ENCODE measurements at places on chromosomes 6 and 20.

DNA sequence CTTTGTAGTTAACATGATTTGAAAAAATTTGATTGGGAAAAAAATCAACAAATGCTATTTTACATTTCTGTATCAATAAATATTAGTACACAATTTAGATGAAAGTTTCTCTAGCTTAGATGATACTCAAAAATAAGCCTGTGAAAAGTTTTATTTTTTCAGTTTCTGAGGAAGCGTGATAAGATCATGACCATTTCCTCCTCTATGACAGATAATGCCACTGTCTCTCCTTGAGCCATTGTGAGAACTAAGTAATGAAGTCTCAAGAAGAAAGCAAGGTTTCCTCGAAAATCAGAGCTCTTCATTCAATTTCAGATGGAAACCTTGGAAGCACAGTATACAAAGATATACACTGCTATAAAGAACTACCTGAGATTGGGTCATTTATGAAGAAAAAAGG, 395.0 kb downstream of the HDGFL1 start:
- H3K4me3 ChIP-seq = no peak overlapping the region
- H3K27me3 ChIP-seq = no peaks in the 10 kb centered on the region
- no peaks in the 10 kb centered on the region for H3K36me3 ChIP-seq
- H3K27ac ChIP-seq = no peak overlapping the region

DNA sequence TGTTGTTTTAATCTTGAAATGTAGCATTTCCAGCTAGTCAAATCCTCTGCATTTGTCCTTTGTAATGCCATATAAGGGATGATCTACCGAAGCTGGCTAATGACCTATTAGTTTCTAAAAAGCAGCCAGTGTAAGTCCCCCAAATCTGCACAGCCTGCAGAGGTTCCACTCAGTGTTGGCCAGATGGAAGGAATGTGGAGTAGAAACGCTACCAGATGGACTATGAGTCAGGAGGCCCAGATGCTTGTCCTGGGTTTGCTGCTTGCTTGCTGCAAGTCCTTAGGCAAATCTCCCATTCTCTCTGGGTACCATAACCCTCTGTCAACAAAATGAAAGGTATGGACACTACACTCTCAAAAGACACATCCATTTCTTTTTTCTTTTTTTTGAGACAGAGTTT, 149.8 kb downstream of the BTBD9 start:
- no peaks in the 10 kb centered on the region for H3K27me3 ChIP-seq
- H3K36me3 ChIP-seq = no peaks in the 10 kb centered on the region
- no peak overlapping the region for H3K27ac ChIP-seq
- H3K4me3 ChIP-seq = no peak overlapping the region

DNA sequence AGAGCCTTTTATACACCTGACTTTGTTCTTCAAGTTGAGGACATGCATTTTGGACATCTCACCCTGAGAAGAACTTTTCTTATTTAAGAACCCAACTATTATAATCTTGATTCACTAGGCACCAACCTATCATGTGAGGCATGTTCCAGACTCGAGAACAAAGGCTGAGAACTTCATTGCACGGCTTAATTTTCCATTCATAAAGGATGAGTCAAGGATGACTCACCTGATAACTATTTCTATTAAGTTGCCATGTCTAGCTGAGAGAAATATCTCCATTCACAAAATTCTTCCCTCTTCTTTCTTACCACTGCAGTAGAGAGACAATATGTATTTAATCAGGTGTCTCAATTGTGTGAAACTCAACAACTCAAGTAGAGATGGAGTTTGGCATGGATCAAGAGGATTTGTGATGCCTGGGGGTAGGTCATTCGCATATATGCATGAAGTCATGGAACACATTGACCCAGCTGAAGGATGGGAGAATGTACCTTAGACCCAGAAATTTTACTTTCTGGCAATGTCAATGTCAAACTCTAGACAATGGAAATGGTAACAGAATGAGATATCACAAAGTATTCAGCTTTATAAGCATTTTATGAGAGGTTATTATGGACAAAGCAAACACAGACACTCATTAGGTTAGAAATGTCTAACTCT, 208.7 kb upstream of the PRND start:
- DNase-seq = no peak
- H3K4me1 ChIP-seq = no peaks in the 10 kb centered on the region
- H3K27ac ChIP-seq = no peak overlapping the region
- no peaks in the 10 kb centered on the region for H3K36me3 ChIP-seq
- no peaks in the 10 kb centered on the region for H3K27me3 ChIP-seq

DNA sequence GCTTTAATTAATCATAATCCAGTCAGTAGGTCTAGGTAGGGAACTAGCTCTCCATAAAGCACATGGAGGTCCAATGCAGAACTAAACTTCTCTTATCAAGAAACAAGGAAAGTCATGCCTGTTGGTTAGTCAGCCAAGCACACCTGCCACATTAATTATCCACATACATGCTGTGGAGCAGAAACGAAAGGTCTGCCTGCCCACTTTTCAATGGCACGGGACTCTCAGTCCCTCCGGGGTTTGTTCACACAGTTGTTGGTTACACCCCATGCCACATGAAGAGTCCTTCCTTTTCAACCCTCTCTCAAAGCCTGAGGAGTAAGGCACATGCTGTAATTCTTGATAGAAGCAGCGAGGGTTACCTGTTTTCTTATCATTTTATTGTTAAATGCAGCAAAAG, 1096.4 kb upstream of the MAP3K7 start:
- no peak overlapping the region for H3K27ac ChIP-seq
- DNase-seq = no peak
- no peaks in the 10 kb centered on the region for H3K4me1 ChIP-seq
- no peaks in the 10 kb centered on the region for H3K27me3 ChIP-seq
- H3K4me3 ChIP-seq = no peak overlapping the region
- no peaks in the 10 kb centered on the region for H3K36me3 ChIP-seq

GRCh38 chr6:126824226-126824625, 294.2 kb upstream of the RSPO3 start:
- H3K4me3 ChIP-seq = no peak overlapping the region
- no peaks in the 10 kb centered on the region for H3K4me1 ChIP-seq
- no peak for DNase-seq
- no peaks in the 10 kb centered on the region for H3K36me3 ChIP-seq
- no peak overlapping the region for H3K27ac ChIP-seq

GRCh38 chr6:165665384-165665672, 2.3 kb upstream of the PDE10A start:
- no peak overlapping the region for H3K4me3 ChIP-seq
- H3K36me3 ChIP-seq = no peaks in the 10 kb centered on the region
- no peak overlapping the region for H3K27ac ChIP-seq

- H3K4me3 ChIP-seq = no peak overlapping the region
- H3K27me3 ChIP-seq = no peaks in the 10 kb centered on the region
- no peak for DNase-seq
- peaks cover 64% of the 10 kb centered on the region for H3K36me3 ChIP-seq
These were observed 77.0 kb downstream of the TAF4 start for GRCh38 chr20:61988665-61989064.

DNA sequence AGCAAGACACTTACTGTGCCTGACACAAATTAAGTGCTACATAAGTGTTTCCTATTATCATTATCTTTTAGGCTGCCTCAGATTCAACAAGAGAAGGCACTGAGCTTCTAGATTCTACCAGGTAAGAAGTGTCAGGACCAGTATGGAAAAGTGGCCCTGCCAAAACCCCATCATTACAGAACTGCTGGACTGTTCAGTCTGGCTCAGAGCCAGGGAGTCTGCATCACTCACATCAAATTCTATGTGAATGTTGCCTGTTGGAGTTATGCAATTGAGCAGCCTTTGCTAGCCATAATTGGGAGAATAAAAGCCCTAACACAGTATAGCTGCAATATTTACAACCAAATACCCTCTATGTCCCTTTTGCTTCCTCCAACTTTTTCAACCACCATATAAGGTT, 70.9 kb downstream of the ATG5 start:
- no peaks in the 10 kb centered on the region for H3K4me1 ChIP-seq
- no peaks in the 10 kb centered on the region for H3K27me3 ChIP-seq
- no peak for DNase-seq
- H3K4me3 ChIP-seq = no peak overlapping the region
- H3K36me3 ChIP-seq = no peaks in the 10 kb centered on the region

DNA sequence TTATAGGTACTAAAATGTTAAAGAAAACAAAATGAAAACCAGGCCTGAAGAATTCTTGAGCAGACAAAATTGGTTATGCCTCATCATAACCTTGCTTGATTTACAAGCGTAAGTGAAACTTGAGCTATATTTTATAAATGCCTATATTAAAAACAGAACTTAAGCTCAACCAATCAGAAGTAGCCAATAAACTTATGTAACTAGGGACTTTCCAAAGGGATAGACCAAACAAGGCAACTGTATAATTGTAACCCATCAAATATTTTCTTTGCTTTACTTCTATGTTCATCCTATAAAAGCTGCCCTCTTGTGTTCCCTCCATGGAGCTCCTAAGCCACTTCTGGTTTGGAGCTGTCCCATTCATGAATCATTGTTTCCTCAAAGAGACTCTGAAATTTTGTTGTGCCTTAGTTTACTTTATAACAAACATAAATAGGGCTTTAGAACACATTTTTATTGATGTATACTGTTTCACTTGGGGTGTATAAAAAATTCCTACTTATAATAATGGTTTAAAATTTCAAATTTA, 101.6 kb upstream of the CARMIL1 start:
- no peak overlapping the region for H3K27ac ChIP-seq
- no peak overlapping the region for H3K4me3 ChIP-seq
- DNase-seq = no peak
- H3K36me3 ChIP-seq = no peaks in the 10 kb centered on the region
- H3K4me1 ChIP-seq = peaks cover 43% of the 10 kb centered on the region

DNA sequence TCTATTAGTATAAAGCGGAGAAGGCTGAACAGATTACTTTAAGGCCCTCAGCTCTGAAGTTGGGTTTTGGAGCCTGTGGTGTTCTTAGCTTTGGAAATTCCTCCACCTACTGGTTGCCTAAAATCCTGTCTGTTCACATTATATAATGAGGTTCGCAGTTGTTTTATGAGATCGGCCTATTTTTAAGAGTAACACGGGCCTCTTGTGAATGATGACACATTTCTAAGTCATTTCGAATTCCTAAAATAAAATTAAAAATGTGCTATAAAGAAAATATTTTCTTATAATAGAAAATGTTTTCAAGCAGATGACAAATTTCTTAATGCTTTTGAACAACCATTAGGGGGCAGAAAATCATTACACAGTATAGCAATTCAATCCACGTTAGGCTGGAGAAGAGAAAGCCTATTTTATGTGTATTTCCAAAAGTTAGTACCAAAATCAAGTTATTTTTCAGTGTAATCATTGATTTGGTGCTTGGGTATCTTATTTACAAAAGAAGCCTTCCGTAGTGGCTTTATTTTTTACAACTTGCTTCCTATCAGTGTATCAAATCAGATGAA, 15.8 kb upstream of the FAM8A1 start:
- peak overlapping the region; percentile 70 for H3K27ac ChIP-seq
- H3K4me3 ChIP-seq = peak overlapping the region; percentile 4
- no peaks in the 10 kb centered on the region for H3K36me3 ChIP-seq
- H3K27me3 ChIP-seq = no peaks in the 10 kb centered on the region
- no peak for DNase-seq

GRCh38 chr6:111651185-111652034, 45.7 kb upstream of the TRAF3IP2 start:
- no peak overlapping the region for H3K4me3 ChIP-seq
- no peaks in the 10 kb centered on the region for H3K27me3 ChIP-seq
- H3K4me1 ChIP-seq = peaks cover 2% of the 10 kb centered on the region
- DNase-seq = no peak

DNA sequence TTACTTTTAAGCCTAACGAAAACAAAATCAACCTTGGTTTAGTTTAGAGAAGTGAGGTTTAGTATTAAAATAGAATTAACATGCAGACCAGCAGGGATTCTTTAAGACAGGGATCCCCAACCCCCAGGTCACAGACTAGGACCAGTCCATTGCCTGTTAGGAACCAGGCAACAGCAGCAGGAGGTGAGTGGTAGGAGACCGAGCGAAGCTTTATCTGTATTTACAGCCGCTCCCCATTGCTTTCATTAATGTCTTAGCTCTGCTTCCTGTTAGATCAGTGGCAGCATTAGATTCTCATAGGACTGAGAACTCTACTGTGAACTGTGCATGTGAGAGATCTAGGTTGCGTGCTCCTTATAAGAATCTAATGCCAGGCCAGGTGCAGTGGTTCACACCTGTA, 225.9 kb downstream of the NKAIN2 start:
- DNase-seq = no peak
- H3K4me3 ChIP-seq = no peak overlapping the region
- no peaks in the 10 kb centered on the region for H3K27me3 ChIP-seq
- no peaks in the 10 kb centered on the region for H3K4me1 ChIP-seq
- no peak overlapping the region for H3K27ac ChIP-seq

GRCh38 chr6:50714487-50715379, 1.4 kb downstream of the TFAP2D start:
- no peak for DNase-seq
- no peaks in the 10 kb centered on the region for H3K4me1 ChIP-seq
- peaks cover 80% of the 10 kb centered on the region for H3K27me3 ChIP-seq
- no peak overlapping the region for H3K4me3 ChIP-seq
- H3K36me3 ChIP-seq = no peaks in the 10 kb centered on the region
- no peak overlapping the region for H3K27ac ChIP-seq

DNA sequence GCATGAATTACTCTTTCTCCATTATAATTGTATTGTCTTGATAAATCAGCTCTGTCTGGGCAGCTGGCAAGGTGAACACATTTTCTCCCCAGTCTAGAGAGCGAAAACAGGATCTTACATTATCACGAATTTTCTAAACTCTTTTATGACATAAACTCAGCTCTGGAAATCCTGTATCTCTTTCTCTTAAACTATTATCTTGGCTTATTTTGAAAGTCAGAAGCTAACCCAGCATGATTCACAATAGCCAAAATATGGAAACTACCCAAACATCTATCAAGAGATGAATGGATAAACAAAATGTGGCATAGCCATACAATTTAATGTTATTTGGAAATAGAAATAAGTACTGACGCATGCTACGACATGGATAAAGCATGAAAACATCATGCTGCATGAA, 25.9 kb upstream of the AGPAT4 start:
- H3K27me3 ChIP-seq = no peaks in the 10 kb centered on the region
- no peaks in the 10 kb centered on the region for H3K4me1 ChIP-seq
- no peak for DNase-seq
- no peak overlapping the region for H3K4me3 ChIP-seq
- H3K27ac ChIP-seq = no peak overlapping the region

DNA sequence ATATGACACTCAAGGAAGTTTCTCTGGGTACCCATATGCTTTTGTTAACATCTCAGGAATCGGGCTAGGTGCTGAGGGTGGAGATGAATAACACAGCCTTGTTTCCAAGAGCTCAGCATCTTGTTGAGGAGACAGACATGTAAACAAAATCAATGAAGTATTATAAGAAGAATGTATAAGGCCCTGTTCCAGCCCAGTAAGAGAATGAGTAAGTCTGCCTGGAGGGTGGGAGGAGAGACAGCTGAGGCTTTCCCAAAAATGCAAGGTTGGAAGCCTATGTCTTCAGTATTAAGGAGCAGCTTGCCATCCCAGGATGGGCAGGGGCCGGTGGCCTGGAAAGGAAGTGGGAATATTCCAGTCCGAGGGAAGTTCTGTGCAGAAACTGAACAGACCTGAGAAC, 615.3 kb upstream of the BTBD3 start:
- no peak for DNase-seq
- H3K27me3 ChIP-seq = no peaks in the 10 kb centered on the region
- H3K36me3 ChIP-seq = no peaks in the 10 kb centered on the region
- no peak overlapping the region for H3K4me3 ChIP-seq

Measured in upper lobe of right lung (tissue), 1 donor.